Stimulated activated CD4-positive, alpha-beta T cell treated with anti-CD3 and anti-CD28 coated beads, Interleukin-1b, Interleukin-23, amount 100 ng/mL, for 1 hour (primary cell): ENCODE measurements at places on chromosomes 6 and 20.

- DNase-seq, result no peak
These were observed 23.8 kb downstream of the MYT1 start for GRCh38 chr20:64188091-64188490.

- DNase-seq, result no peak
These were observed 10.7 kb upstream of the C20orf204 start for GRCh38 chr20:64025101-64025825.

DNA sequence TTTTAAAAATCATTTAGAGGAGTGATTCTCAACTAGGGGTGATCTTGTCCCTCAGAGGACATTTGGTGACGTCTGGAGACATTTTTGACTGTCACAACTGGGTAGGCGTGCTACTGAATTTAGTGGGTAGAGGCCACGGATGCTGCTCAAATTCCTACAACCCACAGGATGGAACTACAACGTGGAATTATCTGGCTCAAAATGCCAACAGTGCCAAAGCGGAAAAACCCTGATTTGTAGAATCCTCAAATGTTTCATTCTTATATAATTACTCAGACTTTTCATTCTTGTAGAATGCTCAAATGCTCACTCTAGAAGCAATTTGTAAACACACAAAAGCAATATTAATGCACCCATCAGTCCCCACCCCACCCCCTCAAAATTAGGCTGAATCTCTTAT, 229.8 kb downstream of the ZMYND8 start:
- no peak for DNase-seq

- no peak for DNase-seq
These were observed 3.2 kb upstream of the EEF1A2 start for GRCh38 chr20:63501818-63502670.

DNA sequence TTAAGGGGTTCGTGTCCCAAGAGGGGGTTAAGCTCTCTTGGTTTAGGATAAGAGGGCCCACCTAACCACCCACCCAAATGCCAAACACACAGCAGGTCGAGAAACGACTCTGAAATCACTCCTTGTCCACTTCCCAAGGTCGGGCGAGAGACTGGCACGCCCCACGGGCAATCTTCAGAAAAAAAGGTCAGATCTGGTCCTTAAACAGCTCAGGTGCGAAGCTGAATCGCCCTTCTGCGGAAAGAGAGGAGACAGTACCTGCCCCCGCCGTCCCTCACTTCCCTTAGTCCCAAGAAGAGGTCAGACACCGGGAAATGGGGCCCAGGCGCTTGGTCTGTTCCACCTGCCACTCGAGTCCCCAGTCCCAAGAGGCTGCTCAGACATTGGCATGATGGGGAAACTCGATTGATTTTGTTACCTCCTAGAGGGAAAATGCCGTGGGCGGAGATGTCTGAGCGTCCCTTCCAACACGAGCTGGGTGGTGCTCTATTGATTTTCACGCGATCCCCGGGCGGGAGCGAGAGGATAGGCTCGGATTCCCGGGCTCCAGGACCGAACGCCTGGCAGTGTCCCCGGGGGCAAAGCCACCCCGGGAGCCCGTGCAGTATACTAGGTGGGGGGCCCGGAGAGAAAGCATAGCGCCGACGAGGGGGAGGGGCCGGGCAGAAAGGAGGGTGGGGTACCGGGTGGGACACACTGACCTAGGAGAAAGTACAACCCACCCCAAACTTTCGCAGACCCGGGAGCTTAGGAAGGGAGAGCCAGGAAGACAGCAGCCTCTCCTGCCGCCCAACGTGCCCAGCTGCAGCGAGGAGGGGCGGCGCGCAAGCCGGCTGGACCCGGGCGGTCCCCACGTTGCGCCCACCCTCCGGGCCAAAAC, 1.1 kb upstream of the SAMD5 start:
- DNase-seq, result no peak

DNA sequence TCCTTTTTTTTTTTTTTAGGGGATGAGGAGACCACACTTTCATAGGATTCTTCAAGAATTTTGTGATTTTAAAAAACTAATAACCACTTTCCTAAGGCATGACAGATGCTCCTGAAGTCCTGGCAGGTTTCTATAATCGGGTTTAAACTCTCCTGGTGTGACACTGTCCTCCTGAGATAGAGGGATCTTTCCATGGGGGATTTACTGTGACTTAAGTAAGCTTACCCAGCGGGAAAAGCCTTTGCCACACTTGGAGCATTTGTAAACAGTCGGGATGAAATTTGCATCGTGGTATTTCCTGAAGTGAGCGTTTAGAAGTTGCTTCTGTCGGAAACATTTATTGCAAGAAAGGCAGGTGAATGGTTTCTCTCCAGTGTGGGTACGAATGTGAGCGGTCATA, 16.6 kb downstream of the CTCFL start:
- DNase-seq, result no peak

DNA sequence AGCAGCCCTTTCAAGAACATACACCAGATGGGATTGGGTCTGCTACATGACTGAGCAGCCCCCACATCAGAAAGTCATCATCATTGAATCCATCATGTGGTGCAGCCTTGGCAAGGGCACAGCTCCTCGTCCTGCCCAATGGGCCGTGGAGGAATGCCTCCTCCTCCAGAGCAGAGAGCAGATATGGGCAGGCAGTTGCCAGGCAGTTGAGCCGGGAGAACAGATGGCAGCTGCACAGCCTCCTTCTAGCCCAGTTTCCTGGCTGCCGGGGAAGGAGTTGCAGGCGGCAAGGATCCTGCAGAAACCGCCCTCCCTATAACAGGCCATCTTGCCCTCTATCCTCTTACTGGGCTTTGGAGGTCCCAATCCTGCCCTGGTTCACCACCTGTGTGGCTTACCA, 11.9 kb upstream of the ZFAND3 start:
- DNase-seq, result no peak

DNA sequence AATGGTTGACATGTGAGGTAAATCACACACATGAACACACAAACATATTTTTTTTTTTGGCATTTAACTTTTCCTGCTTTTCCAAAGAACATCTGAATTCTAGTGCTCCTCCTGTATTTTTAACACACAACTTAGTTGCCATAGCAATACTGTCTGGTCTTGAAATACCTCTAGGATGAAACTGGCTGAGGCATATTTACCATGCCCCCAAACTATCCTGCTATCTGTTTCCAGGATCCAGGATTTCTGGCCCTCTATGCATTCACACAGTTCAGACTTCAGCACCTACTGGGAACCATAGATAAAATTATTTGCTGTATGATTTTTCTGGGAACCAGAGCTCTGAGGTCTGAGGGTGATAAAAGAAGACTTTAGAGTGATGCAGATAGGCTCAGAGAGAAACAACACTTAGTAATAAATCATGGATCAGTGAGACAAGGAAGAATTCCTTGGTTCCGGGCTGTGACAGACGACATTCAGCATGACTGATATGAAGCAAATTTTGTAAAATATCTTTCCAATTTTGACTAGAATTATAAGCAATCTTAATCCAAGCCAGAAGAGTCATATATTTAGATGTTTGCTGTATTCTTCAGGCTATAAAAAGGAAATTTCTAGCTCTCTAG, 359.7 kb downstream of the BTBD9 start:
- DNase-seq, result no peak

DNA sequence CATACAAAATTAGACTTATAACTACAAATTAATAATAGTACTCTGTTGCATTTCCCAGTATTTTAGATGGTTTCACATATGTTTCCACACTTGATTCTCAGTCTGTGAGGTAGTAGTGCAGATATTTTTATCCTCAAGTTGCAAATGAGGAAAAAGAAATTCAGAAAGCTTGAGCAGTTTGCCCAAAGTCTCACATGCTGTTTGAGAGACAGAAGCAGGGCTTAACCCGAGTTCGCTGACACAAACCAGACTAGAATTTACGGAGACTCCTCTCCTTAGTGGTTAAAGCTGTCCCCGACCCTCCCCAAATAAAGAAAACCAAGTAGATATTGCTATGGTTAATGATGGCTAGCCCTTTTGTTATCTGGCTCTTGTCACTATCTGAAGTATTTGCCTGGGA, 126.2 kb downstream of the TIAM2 start:
- no peak for DNase-seq

DNA sequence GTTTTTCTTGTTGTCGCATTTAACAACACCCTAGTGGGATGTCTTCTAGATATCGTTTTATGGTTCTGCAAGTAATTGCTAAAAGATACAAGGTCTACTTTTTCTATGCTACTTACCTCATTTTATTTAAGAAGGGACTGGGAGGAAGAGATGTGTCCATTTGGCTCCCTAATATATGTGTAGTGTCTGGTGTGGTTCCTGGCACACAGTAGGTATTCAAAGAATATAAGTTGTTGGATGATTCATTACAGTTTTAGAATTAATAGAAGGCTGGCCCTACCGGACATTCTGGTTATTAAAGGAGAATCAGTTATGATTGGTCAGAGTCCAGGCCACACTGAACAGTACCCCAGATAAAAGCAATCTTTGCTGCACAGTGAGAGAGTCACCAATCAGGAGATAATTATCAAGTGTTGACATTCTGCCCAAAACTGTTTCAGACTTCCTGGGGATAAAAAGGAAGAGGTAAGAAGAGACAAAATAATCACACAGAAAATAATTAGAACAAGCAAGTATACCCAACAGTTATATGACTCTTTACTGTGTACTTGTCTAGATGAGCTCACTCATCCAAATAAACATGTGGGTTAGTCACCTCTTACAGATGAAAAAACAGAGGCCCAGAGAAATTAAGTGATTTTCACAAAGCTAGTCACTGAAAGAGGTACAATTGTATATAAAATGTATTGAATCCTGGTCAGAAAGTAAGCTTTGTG, 7.0 kb downstream of the TMEM244 start:
- no peak for DNase-seq

DNA sequence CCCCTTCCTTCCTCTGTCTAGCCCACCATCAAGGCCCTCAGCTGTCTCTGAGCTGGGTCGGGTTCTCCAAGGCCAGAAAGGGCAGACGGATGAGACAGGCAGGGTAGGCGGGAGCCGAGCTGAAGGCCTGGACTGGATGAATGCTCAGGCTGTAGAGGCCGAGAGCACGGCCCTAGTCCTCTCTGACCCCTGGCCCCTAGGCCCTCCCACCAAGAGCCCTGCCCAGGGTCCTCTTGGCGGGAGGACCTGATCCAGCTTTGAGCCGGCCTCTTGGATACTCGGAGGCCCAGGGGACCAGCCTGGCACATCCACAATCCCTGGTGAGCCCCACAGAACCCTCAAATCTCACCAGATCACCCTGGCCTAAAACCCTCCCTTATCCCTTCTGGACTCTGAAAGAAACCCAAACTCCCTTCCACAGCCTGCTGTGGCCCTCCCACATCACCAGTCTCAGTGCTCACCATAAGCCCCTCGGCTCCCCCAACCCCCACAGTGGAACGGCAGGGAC, 8.2 kb downstream of the ADISSP start:
- DNase-seq, result no peak

- no peak for DNase-seq
These were observed 21.0 kb downstream of the PPARD start for GRCh38 chr6:35363293-35363750.

- no peak for DNase-seq
These were observed 153.3 kb upstream of the SNX9 start for GRCh38 chr6:157669747-157670216.

DNA sequence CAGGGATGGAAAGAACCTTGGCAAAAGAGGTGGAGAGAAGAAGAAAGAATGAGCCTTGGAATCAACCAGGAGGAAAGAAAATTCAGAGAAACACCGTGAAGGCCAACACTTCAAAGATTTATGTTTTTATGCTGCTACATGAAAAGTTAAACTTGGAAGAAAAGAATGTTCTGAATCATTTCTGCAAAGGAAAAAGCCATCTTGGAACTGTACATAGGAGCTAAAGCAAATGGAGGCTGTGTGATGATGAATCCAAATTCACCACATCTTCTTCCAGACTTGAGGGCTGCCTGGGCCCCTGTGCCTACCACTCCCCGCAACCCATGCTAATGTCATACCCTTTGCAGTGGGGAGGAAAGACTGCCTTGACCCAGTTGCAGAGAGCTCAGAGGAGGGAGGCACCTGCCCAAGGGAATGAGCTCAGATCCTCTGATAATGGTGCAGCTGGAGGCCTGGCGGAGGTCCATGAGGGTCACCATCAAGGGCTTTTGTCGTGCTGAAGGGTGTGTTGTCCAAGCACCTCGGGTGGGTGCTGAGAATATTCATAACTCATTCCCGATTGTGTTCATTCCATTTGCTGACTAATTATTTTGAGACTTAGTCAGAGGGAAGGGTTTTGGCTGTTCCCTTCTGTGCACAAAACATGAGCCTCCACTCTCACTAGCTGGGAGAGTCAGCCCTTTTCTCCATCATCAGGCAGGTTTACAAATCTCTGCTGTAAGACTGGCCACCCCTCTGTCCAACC, 245.8 kb upstream of the JAG1 start:
- no peak for DNase-seq

DNA sequence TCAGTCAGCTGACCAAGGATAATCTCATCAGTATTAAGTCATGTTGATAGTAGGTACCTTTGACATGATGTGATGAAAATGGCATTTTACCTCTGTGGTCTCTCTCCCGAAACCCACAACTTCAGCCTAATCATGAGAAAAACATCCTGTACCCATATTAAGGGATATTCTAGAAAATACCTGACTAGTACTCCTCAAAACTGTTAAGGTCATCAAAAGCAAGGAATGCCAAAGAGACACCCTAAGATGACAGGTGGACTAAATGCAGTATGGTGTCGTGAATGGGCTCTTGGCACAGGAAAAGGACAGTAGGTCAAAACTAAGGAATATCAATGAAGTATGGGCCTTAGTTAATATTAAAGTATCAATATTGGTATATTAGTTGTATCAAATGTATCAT, 221.4 kb downstream of the PLCB1 start:
- no peak for DNase-seq

- no peak for DNase-seq
These were observed 37.0 kb downstream of the BPIFB1 start for GRCh38 chr20:33320006-33320405.

DNA sequence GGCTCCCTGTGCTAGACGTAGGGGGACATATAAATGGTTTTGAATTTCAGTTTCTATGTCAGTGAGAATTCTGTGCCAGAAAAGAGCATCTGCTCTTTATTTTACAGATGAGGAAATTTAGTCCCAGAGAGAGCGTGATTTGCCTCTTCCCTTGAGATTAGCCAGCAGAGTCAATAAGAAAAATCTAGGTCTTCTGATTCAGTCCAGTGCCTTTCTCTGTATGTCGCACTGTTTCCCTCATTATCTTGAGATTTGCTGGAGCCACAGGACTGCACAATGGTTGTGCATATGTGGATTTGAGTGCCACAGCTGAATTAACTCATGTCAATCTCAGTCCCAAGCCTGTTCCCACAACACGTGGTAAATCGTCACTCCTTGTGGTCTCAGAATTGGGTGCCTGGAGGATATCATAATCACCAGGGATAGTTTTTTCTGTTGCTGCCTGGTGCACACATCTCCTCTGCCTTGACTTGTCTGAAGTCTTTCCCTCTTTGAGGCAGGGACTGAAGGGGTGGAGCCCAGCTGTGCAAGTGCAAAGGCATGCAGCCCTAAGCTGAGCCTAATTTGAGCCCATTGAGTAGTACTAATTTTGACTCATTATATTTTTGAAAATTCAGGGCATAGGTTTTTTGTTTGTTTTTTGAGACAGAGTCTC, 276.7 kb downstream of the SOX4 start:
- DNase-seq, result no peak

- no peak for DNase-seq
These were observed 56.1 kb downstream of the PSMG4 start for GRCh38 chr6:3314621-3315467.
